DND-41 (cell line): ENCODE measurements at places on chromosomes 11 and 22.

DNA sequence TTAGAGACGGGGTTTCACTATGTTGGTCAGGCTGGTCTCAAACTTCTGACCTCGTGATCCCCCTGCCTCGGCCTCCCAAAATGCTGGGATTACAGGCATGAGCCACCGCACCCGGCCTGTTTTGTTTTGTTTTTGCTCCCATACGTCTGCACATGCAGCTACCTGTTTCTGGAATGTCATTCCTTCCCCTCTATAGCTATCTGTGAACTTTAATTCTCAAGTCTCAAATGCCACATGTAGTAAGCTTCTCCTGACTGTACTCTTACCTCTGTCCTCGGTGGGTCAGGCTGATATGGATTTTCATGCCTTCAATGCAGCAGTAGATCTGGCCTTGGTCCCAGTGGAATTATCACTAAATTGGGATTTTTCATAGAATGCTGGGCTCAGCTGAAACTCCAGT lies 12.4 kb upstream of the SWAP70 start:
- no peak for DNase-seq

DNA sequence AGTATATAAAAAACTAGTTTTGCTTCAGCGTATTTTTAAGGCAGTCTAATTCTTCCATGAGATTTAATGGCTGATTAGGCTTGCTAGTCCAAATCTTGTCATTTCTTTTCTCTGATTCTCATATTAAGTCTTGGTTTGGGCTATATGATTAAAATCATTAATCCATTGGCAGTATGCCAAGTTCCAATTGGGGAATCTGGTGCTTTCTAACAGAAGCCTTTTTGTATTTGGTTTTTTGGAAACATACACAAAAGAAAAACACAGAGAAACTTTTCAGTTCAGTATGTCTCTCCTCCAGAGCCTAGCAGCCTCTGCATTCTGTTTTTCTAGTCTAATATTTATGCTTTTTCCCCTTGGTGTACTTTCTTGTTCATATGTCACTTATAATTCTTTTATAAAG lies 37.9 kb downstream of the SWAP70 start:
- DNase-seq, result no peak

DNA sequence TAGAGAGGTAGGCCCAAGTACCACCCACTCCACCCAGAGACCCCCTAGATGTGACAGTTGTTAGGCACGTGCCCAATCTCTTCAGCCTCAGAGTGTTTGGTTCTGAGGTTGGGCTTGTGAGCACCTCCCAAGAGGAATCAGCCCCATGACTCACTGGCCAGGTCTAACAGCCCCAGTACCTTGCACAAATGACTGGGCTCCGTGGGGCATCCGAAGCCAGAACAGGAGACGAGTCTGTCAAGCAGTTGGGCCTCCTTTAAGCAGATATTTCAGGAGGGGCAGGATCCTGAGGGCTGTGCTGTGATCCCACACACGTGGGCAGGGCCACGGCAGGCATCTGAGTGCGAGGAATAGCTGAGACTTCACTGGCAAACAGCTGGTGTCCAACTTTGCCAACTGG lies 29.1 kb upstream of the FGF19 start:
- no peak for DNase-seq

- DNase-seq, result no peak
Observed at GRCh38 chr11:121309688-121310087, 17.1 kb downstream of the SC5D start.

DNA sequence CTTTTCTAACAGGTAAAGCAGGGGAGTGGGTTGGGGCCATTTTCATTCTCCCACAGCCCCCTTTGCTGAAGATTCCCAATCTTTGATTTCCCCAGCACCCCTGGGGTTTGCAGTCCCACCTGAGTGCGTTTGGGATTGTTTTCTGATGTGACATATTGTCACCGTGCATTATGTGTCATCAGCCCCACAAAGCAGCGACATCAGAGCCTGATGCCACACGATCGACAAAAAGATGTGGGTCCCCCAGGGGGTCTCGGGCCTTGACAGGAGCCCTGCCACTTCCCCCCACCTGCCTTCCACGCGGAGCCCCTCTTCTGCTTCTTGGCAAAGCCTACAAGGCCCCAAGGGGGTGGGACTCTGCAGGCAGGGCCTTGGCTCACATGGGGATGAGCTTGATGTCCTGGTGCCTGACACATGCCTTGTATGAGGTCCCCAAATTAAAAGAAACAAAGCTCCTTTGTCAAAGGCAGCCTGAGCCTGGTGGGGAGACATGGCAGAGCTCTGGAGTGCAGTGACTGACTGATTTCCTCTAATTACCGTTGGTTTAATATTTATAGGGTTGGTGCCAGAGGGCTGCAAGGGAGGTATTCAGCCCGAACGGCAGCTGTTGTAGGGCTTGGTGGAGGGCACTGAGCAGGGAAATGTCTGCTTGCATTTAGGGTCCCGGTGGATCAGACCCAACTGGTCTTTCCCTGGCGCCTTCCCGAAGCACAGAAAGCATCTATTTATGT lies 149.2 kb downstream of the MIAT start:
- no peak for DNase-seq

DNA sequence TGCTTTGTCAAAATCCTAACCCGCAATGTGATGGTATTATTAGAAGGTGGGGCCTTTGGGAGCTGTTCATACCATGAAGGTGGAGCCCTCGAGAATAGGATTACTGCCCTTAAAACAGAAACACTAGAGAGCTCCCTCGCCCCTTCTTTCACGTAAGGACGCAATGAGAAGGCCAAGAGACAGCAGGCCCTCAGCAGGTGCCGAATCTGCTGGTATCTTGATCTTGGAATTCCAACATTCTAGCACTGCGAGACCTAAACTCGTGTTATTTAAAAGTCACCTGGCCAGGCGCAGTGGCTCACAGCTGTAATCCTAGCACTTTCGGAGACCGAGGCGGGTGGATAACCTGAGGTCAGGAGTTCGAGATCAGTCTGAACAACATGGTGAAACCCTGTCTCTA lies 33.1 kb downstream of the LARGE1 start:
- no peak for DNase-seq

- no peak for DNase-seq
Observed at GRCh38 chr11:14542324-14542723, 22.1 kb upstream of the PSMA1 start.

- no peak for DNase-seq
Observed at GRCh38 chr11:44957040-44957515, 6.4 kb upstream of the TP53I11 start.

- DNase-seq, result no peak
Observed at GRCh38 chr11:131903074-131903473, 532.7 kb downstream of the NTM start.

DNA sequence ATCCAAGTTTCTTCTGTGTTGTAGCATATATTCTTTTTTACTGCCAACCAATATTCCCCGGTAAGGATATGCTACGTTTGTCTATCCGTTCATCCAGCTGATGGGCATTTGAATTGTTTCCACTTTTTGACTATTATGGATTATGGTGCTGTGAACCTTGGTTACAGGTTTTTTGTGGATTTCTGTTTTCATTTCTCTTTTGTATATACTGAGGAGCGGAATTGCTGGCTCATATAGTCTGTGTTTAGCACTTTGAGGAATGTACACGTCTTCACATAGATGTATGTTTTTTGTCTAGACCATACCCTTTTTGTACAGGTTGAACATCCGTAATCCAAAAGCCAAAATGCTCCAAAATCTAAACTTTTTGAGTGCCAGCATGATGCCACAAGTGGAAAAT lies 23.6 kb downstream of the RCOR2 start:
- DNase-seq, result no peak

GRCh38 chr11:95415837-95416304 lies 184.9 kb upstream of the SESN3 start:
- no peak for DNase-seq

DNA sequence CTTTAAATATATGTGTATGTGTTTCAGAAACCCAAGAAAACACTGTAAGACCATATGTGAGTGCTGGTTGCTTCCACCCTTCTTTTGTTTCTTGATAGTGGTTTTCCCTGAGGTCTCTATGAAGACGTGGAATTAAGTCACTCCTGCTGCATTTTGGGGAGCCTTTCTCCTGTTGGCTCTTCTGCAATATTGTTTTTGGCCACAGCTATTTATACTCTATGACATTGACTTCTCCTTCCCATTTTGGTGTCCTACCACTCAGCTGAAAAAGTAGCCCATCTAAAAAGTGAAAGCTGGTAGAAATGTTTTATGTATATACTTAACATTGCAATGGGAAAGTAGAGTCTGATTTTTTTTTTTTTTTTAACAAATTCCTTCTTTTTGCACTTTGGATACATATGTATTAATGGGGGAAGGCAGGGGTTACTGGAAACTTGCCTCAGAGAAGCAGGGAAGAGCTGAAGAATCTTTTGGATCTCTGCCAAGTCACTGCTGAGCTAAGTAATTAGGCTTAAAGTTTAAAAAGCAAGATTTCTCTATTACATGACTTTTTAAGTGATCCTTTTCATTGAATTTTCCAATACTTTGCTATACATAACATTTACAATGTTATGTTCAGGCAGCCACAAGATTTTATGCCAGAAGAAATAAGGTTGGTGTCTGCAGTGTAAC lies 1.8 kb downstream of the TTC17 start:
- DNase-seq, result no peak

- no peak for DNase-seq
Observed at GRCh38 chr22:25488244-25489020, 76.0 kb upstream of the GRK3 start.

- DNase-seq, result no peak
Observed at GRCh38 chr22:26777156-26777801, 119.9 kb downstream of the MIAT start.

DNA sequence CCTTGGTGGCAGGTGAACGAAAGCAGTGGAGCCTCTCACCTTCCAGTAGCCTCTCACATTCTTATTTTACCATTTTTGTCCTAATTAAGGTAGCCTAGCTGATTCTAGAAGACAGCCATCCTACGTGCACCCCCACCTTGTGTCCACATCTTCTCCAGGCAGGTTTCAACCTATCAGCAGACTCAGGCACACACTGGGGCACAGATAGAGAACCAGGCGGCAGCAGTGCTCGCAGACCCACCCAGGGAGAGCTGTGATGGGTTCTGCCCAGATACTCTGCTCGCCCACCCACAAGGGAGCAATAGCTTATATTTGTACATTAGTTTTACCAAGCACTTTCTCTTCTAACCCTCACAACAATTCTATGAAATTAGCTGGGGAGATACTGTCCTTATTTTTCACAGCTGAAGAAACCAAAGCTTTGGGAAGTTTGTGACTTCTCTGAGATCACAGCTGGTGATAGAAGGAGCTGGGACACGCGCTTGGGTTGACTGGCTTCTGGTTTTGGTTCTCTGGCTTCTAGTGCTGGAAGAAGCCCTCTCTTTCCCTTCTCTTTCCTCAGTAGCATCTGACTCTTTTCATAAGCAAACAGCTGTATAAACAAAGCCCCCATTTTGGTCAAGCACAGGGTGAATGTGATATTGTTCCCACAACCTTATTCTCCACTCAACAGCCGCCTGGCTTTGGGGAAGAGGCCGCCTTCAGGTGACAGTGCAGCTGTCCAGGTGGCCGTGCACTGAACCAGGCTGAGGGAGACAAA lies 36.9 kb downstream of the PPP2R1B start:
- no peak for DNase-seq

GRCh38 chr11:71151561-71151960 lies 100.8 kb downstream of the SHANK2 start:
- DNase-seq, result no peak

GRCh38 chr22:38397189-38398085 lies 57.6 kb downstream of the KCNJ4 start:
- no peak for DNase-seq

DNA sequence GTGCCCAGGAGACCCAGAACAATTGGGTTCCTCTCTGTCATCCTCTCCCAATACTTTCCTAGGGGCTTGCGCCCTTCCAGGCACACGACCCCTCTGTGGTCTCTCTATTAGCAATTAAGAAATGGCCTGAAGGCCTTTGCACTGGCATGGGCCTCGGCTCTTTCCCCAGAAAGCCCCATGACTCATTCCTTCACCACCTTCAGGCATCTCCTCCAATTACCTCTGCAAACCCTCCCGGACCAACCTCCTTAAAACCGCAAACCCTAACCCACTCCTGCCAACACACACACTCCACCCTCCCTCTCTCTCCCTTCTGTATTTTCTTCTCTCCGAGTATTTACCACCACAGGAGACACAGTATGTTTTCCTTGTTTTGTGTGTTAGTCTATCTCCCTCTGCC lies 36.7 kb downstream of the LARGE1 start:
- no peak for DNase-seq

- DNase-seq, result peak; percentile 64
Observed at GRCh38 chr22:17742527-17742902, 31.8 kb downstream of the BID start.

- DNase-seq, result no peak
Observed at GRCh38 chr11:802018-802617, 2.9 kb downstream of the PIDD1 start.

- DNase-seq, result peak; percentile 77
Observed at GRCh38 chr11:57460022-57460757, at the start of gene RTN4RL2. Gene RTN4RL2 (plus strand): TSS chr11:57460528. CDS start chr11:57460866, 338 bp downstream.

- DNase-seq, result no peak
Observed at GRCh38 chr11:61256710-61257482, 15.9 kb downstream of the PGA5 start.

GRCh38 chr11:80595011-80595410 lies 1154.2 kb upstream of the TENM4 start:
- no peak for DNase-seq

GRCh38 chr22:23196165-23196564 lies 15.9 kb downstream of the BCR start:
- no peak for DNase-seq

DNA sequence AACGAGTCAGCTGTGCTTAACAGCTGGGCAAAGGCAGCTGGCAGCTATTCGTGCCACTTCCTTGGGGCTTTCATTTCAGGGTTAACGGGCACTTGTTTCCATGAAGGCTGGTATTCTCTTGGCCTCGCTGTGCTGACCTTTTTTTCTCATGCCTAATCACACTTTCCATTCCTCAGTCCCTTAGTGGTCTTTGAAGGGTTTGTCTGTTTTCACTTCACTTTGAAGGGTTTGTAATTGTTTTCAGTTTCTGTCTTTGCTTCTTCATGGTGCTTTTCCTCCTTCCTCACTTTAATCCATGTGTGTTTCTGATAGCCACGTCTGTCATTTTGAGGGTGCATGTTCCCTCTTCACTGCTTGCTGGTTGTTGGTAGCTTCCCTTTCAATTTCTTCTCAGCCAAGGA lies 24.6 kb downstream of the PPIL2 start:
- DNase-seq, result no peak
